ENCODE measurements at places on chromosomes 3 and 15.

DNA sequence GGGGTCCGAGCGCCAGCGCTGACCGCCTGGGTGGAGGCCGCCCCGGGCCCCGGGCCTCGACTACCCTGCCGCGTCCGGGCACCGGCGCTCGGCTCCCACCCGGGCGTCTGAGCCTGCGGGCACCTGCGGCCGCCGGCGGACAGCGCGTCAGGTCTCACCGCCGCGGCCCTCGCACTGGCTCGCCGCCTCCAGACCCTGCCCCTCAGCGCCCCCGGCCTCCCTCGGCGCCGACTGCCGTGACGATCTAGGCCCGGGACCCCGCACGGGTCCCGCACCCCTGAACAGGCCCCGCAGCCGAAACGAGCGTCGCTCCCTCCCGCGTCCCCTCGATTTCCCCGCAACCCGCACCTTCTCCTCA is 297 bp downstream of the PRC1 start:
- DNase-seq = peak; percentile 68

- no peak for DNase-seq
These were observed 22.8 kb downstream of the NUP210 start for GRCh38 chr3:13397316-13397715.

DNA sequence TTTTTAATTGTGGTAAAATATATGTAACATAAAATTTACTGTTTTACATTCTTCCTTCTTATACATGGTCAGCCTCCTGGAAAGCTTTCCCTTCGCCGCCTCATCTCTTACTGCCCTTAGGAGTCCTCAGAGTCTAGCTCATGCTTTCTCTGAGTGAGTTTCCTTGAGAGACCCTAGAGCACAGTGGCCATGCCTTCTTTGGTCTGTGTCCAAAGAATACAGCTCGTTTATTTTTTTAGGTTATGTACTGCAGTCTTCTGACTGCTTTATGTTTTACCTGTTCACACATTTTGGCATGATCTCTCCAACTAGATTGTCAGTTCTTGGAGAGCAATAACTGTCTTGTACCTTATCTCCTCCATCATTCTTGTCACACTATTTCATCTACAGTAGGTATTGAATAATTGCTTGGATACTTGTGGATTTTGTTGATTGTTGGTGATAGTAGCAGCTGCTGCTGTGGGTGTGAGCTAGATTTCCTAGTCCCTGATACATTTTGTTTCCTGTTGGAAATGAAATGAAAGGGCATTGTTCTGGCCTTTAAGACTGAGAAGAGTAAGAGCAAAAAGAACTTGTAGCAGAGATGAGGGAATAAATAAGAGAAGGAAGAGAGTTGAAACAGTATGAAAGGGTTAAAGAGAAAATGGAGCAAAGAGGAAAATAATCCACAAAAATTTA is 10.9 kb downstream of the ARIH2 start:
- DNase-seq = no peak

DNA sequence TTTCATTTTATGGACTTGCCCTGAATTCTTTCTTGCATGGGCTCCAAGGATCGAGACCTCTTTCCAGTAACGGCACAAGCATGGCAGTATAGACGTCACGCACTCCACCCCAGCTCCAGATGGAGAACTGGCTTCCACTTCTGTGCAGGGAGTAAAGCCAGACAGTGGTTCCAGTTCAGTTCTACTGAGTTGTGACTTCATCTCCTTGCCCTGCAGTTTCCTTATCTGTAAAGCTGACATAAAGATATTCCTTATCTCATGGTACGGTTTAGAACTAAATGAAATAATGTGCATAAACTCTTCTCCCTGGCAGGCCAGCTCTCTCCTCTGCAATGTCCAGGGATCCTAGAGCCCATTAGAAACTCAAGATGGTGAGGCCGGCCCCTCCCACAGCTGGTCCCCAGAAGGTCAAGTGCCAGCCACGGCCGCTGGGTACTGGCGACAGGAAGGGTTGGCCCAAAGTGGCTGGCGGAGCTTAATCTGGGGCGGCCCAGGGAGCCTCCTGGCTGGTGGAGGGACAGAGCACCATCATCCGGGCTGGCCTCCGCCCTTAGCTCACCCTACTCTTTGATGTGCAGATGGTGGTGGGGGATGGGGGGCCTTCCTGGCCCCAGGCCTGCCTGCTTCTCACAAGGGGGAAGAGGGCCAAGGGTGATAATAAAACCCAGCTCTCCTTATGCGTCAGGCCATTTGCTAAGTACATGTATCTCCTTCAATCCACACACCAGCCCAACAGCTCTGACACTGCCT is 7.2 kb downstream of the MESP2 start:
- DNase-seq = no peak

DNA sequence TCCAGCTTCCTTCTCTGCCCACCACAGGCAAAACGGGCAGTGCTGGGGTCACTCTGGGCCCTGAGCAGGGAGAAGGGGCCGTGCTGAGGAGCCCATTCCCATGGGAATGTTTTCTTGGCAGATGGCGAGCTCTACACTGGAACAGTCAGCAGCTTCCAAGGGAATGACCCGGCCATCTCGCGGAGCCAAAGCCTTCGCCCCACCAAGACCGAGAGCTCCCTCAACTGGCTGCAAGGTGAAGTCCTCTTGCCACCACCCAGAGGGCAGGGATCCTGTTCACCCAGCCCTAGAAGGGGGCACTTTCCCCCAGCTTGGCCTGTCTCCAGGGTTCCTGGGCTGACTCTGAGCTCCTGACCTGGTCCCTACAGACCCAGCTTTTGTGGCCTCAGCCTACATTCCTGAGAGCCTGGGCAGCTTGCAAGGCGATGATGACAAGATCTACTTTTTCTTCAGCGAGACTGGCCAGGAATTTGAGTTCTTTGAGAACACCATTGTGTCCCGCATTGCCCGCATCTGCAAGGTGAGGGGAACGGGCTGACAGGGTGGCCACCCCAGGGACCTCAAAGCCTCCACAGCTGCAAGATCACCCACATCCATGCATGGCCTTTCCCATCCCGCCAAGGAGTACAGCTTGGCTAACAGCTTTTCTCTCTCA is 12.4 kb downstream of the CIB1 start:
- peak; percentile 82 for DNase-seq

- no peak for DNase-seq
These were observed 59.7 kb downstream of the KCNAB1 start for GRCh38 chr3:156180077-156180476.

DNA sequence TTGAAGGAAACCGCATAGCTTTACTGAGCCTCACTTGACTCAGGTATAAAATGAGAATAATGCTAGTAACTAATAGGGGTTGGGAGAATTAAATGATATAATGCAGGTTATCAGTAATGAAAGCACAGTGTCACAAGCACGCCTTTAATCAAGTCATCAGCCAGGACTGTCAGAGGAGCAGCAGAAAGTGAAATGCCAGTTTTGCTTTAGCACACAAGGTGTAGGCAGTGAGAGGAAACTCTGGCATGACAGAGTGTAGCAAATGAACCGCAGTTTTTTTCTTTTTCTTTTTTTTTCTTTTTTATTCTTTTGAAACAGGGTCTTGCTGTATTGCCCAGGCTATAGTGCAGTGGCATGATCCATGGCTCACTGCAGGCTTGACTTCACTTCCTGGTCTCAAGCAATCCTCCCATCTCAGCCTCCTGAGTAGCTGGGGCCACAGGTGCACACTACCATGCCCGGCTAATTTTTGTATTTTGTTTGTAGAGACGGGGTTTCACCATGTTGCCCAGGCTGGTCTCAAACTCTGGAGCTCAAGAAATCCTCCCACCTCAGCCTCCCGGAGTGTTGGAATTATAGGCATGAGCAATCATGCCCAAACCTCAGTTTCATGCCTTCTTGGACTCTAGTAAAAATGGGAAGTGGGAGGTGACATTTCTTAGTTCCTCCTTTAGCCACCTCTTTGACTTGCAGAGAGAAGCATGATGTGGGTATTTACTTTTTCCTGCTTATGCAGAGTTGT is 9.7 kb upstream of the SCAANT1 start:
- DNase-seq = no peak

- no peak for DNase-seq
These were observed 27.0 kb upstream of the RASGRF1 start for GRCh38 chr15:79117442-79118204.

DNA sequence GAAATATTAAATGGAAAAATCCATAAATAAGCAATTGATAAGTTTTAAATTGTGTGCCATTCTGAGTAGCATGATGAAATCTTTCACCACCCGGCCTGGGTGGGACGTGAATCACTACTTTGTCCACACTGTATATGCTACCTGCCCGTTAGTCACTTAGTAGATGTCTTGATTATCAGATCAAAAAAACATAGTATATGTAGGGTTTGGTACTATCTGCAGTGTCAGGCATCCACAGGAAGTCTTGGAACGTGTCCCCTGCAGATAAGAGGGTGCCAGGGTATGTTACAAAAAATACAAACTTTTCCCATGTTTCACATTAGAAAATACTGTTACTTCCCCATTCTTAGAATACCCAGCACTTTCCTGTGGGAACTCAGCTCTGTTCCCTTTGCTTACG is 35.2 kb downstream of the FAM81A start:
- no peak for DNase-seq

DNA sequence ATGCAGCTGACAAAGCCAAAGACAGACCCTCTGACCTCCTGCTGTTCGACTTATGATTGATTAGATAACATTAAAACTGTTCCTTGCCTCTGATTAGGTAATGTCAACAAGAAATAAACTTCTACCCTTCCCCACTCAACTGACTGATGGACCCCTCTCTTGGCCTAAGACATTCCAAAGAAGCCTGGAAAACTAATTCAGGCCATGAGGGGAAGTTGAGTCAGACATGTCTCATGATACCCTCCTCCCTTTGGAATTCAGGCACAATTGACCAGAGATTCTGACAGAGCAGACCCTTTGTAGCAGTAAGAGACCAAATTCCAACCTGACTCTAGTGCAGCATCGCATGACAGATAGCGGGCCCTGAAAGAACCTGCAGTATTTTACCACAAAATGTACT is 354.5 kb downstream of the OCA2 start:
- DNase-seq = no peak

GRCh38 chr3:102094506-102094905 is 245.2 kb downstream of the NFKBIZ start:
- DNase-seq = no peak

GRCh38 chr3:142943870-142944269 is 19.6 kb downstream of the PAQR9 start:
- no peak for DNase-seq

DNA sequence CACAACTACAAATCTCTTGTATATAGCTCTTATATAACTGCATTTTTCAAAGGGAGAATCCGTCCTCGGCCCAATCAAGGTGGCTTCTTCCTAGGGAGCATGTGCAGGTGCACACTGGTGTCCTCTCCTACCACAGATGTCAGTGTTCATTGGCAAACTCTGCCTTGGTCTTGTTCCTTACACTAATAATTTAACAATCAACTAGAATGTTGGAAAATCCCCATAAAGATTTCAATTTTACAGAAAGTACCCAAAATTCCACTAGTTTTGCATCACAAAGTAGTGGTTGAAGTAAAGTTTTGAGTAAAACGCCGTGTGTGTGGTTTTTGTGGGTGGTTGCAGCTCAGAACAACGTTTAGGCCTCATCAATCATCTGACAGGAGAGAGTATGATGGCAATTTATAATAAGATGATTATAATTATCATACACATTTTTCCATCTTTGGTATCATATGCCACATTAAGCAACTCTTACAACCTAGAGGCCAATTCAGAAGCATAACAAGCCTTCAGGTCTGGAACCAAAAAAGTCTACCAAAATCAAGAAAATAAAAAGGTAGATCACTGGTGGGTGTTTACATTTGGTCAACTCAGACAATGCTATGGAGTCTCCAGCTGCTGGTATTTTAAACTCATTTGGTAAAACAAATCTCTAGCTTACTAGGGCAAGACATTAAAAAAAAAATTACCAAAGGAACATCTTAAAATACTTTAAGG is 128.9 kb upstream of the BHLHE40 start:
- no peak for DNase-seq

DNA sequence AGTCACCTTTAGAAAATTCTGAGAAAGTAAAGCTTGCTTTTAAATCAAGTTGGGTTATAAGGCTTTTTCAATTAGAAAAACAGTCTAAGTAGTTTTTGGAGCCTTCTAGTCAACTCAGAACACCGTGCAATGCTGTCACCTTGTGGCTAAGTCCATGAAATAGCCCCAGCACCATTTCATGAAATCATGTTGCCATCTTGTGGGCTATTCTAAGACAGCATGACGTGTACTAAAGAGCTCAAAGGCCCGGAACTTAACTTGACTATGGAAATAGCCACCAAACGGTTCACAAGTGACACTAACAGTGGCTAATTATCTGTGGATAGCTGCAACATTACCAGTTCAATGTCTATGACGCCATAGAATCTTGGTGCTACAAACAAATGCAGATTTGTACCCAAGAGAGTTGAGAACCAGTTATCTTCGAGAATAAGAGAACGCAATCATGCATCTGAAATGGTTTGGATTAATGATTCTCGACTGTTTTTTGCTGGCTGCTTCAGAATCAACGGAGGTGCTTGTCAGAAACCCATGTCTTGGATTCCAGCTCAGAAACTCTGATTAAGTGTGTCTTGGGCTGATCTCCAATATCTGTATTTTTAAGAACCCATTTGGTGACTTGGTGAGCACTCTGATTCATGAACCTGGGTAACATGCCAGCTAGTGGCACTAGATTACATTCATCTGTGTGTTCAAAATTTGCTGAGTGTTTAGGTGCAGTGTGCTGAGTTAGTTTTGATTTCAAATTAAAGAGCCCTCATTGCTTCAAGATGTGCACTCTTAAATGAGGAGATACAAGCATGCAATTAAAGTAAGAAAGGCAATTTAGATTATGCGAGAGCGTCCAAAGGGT is 111.2 kb upstream of the MCTP2 start:
- no peak for DNase-seq

Measured in upper lobe of right lung (tissue), 1 donor.